ENCODE measurements at places on chromosomes 4 and X. TPM values are rescaled to one million over a fixed set of nuclear protein-coding genes. Genes with fewer than 3 reads are reported as not detected.

- no peak for DNase-seq
These were observed 19.3 kb downstream of the ZFX start for GRCh38 chrX:24168807-24169206.

- no peak for DNase-seq
These were observed 512.8 kb downstream of the ANKRD50 start for GRCh38 chr4:124199755-124200154.

- DNase-seq = no peak
These were observed 23.0 kb downstream of the SNX25 start for GRCh38 chr4:185232370-185232769.

Gene PRR32
- total RNA-seq = not detected

Gene KDR
- not detected for total RNA-seq

DNA sequence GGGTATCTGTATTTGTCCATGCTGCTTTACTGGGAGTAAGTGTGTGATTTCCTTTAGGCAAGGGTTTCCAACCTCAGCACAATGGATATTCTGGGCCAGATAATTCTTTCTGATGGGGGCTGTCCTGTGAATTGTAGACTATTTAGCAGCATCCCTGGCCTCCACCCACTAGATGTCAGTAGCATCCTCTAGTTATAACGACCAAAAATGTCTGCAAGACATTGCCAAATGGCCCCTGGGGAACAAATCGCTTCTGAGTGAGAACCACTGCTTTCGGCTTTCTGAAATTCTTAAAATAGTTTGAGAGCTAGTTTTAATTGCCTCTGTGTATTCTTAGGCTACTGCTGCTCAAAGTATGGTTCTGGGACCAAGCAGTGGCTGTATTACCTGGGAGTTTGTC lies 81.2 kb upstream of the GPM6B start:
- no peak for DNase-seq
